ENCODE measurements at places on chromosomes 7 and 10. TPM values are rescaled to one million over a fixed set of nuclear protein-coding genes. Genes with fewer than 3 reads are reported as not detected.
A peak's percentile ranks its signal among the peaks of the same experiment; 100 is the strongest.

GRCh38 chr10:77726732-77727131 is 89.1 kb upstream of the KCNMA1 start:
- no peak for DNase-seq

DNA sequence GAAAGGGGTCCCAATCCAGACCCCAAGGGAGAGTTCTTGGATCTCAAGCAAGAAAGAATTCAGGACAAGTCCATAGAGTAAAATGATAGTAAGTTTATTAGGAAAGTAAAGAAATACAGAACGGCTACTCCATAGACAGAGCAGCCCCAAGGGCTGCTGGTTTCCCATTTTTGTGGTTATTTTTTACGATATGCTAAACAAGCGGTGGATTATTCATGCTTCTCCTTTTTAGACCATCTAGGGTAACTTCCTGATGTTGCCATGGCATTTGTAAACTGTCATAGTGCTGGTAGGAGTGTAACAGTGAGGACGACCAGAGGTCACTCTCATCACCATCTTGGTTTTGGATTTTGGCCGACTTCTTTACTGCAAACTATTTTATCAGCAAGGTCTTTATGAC is 1033.4 kb downstream of the SORCS3 start:
- DNase-seq = no peak

- no peak for DNase-seq
These were observed 262.1 kb upstream of the CACNA2D1 start for GRCh38 chr7:82705517-82706260.

DNA sequence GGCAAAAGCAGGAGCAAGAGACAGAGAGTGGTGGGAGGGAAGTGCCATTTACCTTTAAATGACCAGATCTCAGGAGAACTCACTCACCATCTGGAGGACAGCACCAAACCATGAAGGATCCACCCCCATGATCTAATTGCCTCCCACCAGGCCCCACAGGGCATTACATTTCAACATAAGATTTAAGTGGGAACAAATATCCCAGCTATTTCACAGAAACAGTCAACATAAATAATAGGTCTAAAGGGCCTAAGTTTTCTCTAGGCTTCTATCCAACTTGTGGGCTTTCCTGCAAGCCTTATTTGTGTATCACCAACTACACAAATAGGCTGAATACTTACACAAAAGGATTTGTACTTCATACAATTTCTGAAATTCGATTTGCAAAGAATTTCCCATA is 196.8 kb upstream of the POT1 start:
- DNase-seq = no peak

GRCh38 chr10:77637532-77638320 is at the start of gene KCNMA1:
TSS of gene KCNMA1 (minus strand) at chr10:77637808.
- peak; percentile 62 for DNase-seq

Gene PNLIPRP2
- not detected for total RNA-seq

DNA sequence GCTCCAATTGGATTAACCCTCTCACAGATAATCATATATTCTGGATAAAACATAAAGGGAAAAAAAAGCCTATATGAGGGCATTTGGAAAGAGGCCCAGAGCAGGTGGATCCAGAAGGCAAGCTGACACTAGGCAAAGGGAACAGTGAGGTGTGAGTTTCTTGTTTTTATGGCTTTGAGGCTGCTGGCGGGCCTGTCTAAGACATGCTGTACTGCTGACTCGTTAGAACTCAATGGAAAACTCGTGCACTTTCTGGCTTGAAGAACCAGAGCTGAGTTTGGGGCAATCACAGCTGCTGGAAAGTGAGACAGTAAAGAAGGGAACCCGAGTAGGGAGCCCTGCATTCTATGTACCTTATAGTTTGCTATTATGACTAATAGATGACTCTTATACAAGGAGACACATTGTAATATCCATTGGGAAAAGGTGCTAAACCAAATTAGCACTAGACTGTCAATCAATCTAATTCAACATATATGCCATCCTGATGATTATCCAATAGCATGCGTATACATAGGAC is 637.1 kb downstream of the GATA3 start:
- no peak for DNase-seq

Gene UROS
- total RNA-seq = 30.8 TPM
